Islet precursor cell (in vitro differentiated cells): ENCODE measurements at places on chromosomes 16 and 17.

- DNase-seq: no peak
Measured at GRCh38 chr17:4345581-4346252, 20.8 kb downstream of the UBE2G1 start.

DNA sequence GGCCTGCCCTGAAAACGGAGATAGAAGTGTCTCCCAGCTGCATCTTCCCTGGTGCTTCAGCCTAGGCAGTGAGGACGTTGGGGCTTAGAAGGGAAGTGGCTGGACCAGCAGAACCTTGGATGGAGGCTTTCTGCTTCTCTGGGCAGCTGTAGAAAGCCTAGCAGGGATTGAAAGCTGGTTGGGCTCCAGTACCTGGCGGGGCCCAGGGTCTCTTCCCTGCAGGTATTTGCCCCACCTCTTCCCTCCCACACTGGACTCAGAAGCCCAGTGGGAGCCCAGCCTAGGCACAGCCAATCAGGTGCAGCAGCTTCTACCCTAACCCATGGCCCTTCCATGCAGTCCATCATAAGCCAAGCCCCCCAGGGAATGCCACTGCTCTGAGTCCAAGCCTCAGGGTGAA is 190.3 kb upstream of the IRX6 start:
- DNase-seq: no peak

- no peak for DNase-seq
Measured at GRCh38 chr16:61362585-61362984, 673.7 kb downstream of the CDH8 start.

- no peak for DNase-seq
Measured at GRCh38 chr17:80416260-80416939, 1.4 kb downstream of the ENDOV start.

- no peak for DNase-seq
Measured at GRCh38 chr17:81684442-81684911, 666 bp downstream of the HGS start.

DNA sequence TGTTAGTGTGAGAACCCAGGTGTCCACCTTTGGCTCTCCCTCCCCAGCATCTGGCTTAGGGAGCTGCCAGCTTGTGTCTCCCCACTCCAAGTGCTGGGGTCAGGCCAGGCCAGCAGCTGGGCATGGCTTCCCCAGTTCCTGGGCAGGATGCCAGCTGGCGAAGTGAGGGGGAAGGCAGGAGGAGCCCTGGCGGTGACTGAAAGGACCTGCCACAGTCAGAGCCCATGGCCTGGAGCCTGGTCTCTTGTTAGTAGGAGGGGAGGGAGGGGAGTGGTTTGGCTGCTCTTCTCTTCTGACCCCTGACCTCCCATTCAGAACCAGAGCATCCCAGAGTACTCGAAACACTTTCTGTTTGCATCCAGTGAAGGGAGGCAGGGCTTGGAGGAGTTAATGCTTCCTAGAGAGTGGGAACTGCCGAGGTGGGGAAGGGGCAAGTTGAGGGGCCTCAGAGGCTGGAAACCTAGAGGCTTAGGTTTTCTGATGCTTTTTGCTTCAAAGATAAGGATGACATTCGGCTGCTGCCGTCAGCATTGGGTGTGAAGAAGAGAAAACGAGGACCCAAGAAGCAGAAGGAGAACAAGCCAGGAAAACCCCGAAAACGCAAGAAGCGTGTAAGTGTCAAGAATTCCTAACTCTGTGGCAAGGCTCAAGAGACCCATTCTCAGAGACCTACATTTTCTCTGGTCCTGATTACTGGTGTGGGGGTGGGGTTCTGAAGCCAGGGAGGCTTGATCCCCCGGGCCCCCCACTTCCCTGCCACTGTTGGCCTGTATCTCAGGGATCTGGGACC is 772 bp downstream of the CHD3 start:
- DNase-seq: peak; percentile 89

- DNase-seq: peak; percentile 97
Measured at GRCh38 chr17:78272181-78272913, 40.9 kb downstream of the TMEM235 start.

GRCh38 chr17:10482252-10482651 is 12.9 kb upstream of the MYH4 start:
- no peak for DNase-seq

DNA sequence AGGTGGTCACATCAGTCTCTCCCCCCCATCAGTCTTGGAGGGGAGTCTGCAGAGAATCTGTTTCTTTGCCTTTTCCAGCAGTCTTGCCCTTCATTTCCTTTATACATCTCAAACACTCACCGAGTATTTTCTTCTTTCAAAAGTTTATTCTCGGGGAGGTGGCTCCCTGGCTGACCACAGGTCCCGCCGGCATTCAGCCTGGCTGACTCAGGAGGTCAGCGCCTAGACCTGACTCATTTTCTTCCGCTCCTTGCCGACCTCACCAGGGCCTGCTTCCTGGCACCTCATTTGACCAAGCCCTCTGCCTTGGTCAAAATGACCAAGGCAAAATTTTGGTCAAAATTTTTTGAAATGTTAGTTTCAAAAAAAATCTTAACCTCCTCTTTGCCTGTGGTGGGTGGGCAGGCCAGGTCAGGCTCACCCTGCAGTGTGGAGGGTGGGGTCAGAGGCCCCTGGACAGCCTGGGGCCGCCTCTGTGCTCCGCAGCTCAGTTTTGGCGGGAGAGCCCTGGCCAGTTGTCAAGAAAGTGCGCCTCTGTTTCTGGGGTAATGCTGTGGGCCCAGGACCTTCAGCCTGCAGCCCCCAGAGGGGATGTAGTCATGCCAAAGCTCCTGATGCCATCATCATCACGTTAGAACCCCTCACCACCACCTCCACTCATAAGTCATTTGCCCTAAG is 165.6 kb downstream of the SPECC1 start:
- DNase-seq: peak; percentile 85

DNA sequence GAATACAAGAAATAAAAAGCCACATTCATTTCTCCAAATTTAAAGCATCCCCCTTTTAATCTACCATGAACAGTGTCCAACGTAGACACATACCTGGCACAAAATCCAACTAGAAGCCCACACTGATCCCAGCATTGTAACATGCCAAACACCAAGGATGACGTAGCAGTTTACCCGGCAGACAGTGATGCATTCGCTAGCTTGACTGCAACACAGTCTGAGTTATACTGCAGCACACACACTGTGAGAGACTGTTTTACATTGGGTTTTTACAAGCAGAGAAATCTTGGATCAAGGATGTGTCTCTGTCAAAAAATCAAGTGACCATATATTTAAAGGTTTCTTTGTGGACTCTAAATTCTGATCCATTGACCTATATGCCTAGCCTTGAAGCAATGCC is 74.5 kb upstream of the C17orf78 start:
- DNase-seq: peak; percentile 81

DNA sequence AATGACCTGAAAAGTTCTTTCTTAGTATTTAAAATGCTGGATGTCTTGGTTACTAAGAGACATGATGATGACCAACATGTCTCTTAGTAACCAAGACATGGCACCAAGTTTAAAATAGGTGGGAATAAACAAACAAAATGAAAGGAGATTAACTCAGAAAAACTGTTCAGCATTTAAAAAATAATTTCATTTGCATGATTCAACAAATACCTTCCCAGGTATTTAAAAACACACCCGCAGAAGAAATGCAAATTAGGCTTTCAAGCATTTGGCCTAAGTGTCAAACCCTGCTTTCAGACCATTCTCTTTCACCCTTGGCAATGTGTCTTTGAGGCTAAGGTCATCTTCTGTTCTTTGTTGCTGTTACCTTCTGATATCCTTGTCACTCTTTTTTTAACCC is 91.4 kb upstream of the CORO6 start:
- DNase-seq: no peak

DNA sequence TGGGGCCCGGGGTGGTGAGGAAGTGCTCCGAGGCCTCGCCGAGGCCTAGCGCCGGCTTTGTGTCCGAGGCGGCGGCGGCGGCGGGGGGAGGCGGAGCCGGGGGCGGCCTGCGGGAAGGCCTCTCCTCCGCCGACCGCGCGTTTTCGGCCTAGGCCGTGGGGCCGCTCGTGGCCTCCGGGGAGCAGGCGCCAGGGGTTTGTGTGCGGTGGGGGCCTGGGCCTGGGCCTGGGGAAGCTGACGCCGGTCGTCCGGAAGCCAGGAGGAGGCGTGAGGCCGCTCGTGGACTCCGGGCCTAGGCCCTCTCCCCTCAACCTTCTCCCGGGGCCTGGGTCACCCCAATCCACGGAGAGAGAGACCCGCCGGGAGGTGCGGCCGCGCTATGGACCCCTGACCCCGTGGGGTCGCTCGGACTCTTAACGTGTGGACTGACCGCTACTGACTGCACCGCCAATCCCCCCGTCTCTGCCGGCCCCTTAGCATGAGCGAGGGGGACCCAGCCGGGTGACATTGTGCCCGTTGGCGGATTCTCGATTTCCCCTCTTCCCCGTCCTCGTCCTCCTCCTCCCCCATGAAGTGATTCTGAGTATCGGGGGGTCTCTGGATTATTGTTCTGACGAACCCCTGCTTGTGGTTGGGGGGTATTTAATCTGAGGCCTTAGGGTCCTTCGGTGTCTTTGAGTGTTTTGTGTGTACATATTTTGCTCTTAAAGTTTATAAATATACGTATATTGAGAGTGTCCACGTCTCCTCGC is 660 bp downstream of the RBBP6 start:
- no peak for DNase-seq

DNA sequence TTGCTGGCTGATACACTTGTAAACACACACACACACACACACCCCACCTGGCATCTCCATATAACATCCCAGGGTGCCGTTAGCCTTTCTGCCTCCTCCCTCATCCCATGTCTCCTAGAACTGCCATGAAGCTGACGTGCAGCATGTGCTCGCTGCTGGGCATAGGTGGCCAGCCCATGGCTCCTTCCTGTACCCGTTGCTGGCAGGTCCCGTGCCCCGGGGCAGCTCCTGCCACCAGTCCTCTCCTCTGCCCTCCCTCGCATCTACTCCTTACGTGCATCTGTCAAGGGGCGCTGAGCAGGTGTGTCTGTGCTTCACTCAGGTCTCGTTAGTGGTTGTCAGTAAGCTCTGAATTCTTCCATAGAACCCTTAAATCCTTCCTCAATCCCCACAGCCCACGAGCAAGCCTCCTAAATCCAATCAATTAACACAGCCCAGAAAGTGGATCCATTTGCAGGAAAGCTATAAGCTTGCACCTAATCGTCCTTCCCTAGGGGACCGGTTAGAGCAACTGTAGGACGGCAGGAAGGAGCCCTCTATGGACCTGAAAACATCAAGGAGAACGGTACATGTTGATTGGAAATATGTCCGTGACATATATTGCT is 218.1 kb upstream of the FOXF1 start:
- DNase-seq: no peak

DNA sequence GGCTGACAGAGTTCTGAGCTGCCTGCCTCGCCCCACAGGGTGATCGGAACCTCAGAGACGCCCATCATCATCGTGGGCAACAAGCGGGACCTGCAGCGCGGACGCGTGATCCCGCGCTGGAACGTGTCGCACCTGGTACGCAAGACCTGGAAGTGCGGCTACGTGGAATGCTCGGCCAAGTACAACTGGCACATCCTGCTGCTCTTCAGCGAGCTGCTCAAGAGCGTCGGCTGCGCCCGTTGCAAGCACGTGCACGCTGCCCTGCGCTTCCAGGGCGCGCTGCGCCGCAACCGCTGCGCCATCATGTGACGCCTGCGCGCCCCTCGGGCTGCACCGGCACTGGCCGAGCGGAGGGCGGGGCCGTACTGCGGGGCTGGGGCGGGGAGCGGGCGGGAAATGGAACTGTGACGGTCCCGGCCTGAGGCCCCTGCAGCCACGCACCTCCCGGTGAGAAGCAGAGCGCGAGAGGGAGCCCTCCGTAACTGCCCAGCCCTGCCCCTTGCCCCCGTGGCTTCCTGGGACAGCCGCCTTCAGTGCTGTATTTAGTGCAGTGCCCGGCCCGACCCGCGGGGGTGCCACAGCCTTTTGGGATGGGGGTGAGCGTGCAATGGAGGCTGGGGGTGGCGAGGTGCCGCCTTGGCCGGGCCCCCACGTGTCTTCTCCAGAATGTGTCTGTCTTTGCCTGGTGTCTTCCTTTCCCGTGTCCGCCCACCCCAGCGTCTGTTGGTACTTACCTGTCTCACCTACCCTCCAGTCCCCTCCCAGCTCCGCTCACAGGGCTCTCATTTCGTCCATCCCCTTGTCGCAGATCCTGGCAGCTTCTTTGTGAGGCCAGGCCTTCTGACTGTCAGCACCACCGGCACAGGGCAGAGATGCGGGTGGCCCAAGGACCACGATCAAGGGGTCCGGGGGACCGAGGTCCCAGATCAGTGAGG is 9.8 kb downstream of the RASL10B start:
- DNase-seq: peak; percentile 72
